ENCODE measurements at places on chromosomes 7 and 10. TPM values are rescaled to one million over a fixed set of nuclear protein-coding genes. Genes with fewer than 3 reads are reported as not detected.

- no peak for DNase-seq
- no peak overlapping the region for H3K4me3 ChIP-seq
- peaks cover 25% of the 10 kb centered on the region for H3K36me3 ChIP-seq
- no peak overlapping the region for H3K27ac ChIP-seq
Measured at GRCh38 chr10:126012485-126012884, 116.1 kb downstream of the FANK1 start.

GRCh38 chr10:14803827-14804226 lies 29.1 kb upstream of the FAM107B start:
- no peak overlapping the region for H3K27ac ChIP-seq
- peaks cover 25% of the 10 kb centered on the region for H3K27me3 ChIP-seq
- no peak overlapping the region for H3K4me3 ChIP-seq
- H3K36me3 ChIP-seq = no peaks in the 10 kb centered on the region
- DNase-seq = no peak

- H3K4me1 ChIP-seq = no peaks in the 10 kb centered on the region
- H3K27me3 ChIP-seq = no peaks in the 10 kb centered on the region
- DNase-seq = no peak
- H3K4me3 ChIP-seq = no peak overlapping the region
- no peaks in the 10 kb centered on the region for H3K36me3 ChIP-seq
- H3K27ac ChIP-seq = no peak overlapping the region
Measured at GRCh38 chr10:93710333-93710909, 8.0 kb upstream of the FRA10AC1 start.

GRCh38 chr7:111059833-111060232 lies 31.1 kb upstream of the LRRN3 start:
- DNase-seq = no peak
- H3K4me3 ChIP-seq = no peak overlapping the region

- DNase-seq = no peak
- peak overlapping the region; percentile 27 for H3K27ac ChIP-seq
- H3K36me3 ChIP-seq = no peaks in the 10 kb centered on the region
- peaks cover 29% of the 10 kb centered on the region for H3K4me1 ChIP-seq
Measured at GRCh38 chr10:3051692-3052091, 15.7 kb upstream of the PFKP start.

GRCh38 chr7:99733003-99733402 lies 2.0 kb downstream of the CYP3A7 start:
- H3K4me3 ChIP-seq = no peak overlapping the region
- no peak overlapping the region for H3K27ac ChIP-seq
- peaks cover 3% of the 10 kb centered on the region for H3K27me3 ChIP-seq
- DNase-seq = no peak
- no peaks in the 10 kb centered on the region for H3K36me3 ChIP-seq

DNA sequence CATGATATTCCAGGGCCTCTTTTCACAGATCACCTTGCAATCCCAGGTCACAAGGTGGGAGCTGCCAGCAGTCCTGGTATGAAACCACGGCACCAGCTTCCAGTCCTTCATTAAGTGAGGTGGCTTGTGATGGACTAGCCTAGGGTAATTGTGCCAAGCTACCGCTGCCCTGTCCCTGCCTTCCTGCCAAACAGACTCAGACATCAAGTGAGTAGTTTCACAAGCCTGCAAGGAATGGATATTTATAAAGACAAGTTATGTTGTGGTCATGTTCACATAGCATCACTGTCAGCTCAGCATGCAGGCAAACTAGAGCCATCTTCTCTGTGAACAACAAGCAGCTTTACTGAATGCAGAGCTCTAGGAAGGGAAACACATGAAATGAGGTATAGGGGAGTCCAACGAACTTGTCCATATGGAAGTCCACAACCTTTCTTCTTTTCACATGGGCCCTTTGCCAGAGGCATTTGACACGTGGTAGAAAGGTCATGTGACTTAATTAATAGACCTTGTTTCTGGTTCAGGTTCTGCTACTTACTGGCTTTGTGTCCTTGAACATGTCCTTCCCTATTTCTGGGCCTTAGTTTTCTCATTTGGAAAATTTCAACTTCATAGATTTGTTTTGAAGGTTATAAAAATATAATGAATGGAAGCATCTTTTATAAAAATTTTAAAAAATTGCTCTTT lies 1061.2 kb downstream of the KCNMA1 start:
- H3K27me3 ChIP-seq = no peaks in the 10 kb centered on the region
- H3K4me3 ChIP-seq = no peak overlapping the region
- H3K27ac ChIP-seq = no peak overlapping the region
- no peak for DNase-seq

DNA sequence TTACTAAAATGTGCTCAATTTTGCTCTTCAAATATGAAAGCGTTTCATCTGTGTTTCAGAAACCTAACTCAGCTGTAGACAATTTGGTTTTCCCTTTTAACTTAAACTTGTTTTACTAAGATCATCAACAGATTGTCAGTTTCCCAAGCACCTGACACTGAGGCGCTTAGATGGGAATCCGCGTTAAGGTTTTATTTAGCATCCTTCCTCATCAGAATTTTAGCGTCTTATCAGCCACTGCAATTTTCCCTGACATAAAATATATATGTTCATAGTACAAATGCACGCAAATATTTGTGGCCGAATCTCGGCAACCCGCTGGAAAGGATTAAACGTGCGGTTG lies 1.2 kb downstream of the SGCE start:
- no peaks in the 10 kb centered on the region for H3K27me3 ChIP-seq
- H3K4me3 ChIP-seq = peak overlapping the region; percentile 97

GRCh38 chr10:86798611-86799010 lies 42.2 kb downstream of the BMPR1A start:
- no peak for DNase-seq
- no peaks in the 10 kb centered on the region for H3K27me3 ChIP-seq
- H3K4me3 ChIP-seq = no peak overlapping the region

The WDFY4 gene
- not detected for total RNA-seq

The TDRD1 gene
- not detected for total RNA-seq

The AP5Z1 gene
- total RNA-seq = 31.2 TPM

The UPK3BL1 gene
- 17.3 TPM for total RNA-seq

Measured in neural crest cell (in vitro differentiated cells).